ENCODE measurements at places on chromosomes 4 and X.

DNA sequence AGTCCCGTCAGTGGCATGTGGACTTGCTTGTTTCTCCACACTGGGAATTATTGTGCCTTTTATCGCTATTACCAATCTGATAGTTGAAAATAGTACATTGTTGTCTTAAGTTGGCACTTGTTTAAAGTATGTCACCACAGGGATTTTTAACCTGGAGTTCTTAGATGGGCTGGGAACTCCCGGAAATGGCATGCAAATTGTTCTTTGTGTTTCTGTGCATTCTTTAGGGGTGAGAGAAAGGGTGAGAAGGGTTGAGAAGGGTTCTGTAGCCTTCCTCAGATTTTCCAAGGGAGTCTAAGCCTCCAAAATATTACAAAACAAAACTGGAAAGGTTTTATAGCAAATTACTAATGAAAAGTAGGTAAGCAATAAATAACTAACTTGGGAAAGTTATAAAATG lies 176.9 kb downstream of the ZIC3 start:
- DNase-seq, result no peak

- DNase-seq, result no peak
Observed at GRCh38 chr4:152723236-152723635, 43.4 kb upstream of the TMEM154 start.

GRCh38 chr4:88283661-88284438 lies 511 bp downstream of the PPM1K start:
- no peak for DNase-seq

DNA sequence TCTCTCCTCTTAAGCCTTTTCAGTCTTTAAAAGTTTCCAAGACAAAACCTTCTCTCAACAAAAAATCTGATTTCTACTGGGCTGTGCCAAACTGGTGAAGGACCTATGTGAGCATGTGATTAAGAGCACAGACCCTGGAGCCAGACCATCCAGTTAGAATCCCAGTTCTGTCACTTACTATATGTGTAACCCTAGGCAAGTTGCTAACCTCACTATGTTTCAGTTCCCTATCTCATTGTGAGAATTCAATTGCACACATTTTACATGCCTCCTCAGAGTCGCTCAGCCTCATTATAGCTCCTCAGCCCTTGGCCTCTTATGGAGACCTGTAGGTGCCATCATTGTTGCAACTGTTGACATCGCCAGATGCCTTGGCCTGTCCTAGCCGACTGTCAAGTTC lies 54.1 kb upstream of the VEGFD start:
- no peak for DNase-seq

GRCh38 chrX:17433965-17434364 lies 59.0 kb downstream of the NHS start:
- no peak for DNase-seq

- no peak for DNase-seq
Observed at GRCh38 chr4:118772081-118772766, 63.7 kb downstream of the SEC24D start.

GRCh38 chr4:138329506-138330070 lies 87.4 kb upstream of the SLC7A11 start:
- DNase-seq, result no peak

DNA sequence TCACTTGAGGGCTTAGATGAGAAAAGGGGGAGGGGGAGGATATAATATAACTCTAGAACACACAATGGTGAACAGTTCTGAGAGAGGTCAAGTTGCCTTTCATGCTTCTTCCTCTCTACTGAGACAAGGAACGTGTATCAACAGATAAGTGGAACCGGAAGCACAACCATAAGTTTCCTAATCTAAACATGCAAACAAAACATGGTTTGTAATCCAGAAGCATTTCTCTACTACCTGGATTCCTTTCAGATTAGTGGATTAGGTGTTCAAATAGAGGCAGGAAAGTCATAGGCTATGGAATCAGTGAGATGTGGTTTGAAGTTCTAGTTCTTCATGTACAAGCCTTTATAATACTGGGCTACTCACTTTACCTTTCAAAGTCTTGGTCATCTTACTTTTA lies 460.6 kb downstream of the IDS start:
- DNase-seq, result no peak

DNA sequence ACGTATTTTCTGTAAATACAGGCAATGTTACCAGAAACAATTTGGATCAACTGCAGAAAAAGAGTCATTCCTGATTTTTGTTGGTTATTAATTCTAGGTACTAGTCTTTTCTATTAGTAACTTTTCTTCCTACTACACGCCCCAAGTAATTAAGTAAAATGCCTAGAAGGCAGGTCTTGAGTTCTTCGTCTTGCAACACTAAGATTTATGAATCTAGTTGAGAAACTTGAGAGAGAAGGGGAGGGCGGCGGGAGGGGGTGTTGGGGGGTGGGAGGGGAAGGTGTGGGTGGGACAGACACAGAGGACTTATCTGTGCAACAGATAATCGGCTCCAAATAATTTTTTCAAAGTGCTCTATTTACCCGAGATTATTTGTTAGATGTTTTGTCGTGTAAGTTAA lies 3.0 kb downstream of the RAP2C start:
- no peak for DNase-seq

GRCh38 chrX:148069759-148070503 lies 88.8 kb downstream of the FMR1NB start:
- DNase-seq, result no peak

- DNase-seq, result no peak
Observed at GRCh38 chr4:54513204-54513603, 144.6 kb upstream of the KIT start.

GRCh38 chr4:14908635-14909034 lies 93.6 kb upstream of the CPEB2 start:
- DNase-seq, result no peak

- no peak for DNase-seq
Observed at GRCh38 chr4:177047070-177047850, 254.5 kb upstream of the VEGFC start.

GRCh38 chr4:8188743-8189550 lies 10.1 kb upstream of the SH3TC1 start:
- no peak for DNase-seq

DNA sequence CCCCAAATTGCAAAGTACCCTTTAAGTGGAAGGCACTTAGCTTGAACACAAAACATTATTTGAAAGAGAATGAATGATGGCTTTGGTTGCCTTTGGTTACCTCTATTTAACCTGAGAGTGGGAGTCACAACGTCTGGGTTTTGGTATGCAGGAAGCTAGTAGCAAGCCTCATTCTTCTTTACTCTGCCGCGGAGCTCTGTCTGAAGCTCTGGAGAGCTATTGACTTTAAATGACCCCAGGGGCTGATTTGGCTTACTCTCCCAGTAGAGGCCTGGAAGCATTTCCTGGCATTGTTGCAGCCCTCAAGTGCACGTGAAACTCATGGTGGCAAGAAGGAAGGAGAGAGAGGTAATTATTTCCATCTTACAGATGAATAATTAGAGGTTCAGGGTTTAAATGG lies 81.8 kb upstream of the MAGEA4 start:
- no peak for DNase-seq

DNA sequence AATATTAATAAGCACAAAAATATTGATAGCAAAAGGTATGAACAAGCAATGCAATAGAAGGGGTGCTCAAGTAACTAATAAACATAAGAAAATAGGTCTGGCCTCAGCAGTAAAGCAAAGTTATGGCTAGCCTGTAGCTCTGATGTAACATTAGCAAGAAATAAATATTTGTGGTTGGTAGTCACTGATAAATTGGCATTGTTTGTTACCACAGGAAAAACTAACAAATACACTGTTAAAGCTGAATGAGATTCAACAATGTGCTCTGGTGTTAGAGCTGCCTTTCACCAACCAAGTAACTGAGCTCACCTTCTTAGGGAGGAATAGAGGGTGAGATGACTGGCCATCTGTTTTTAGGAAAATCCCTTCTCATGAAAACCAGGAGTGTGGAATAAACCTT lies 71.4 kb downstream of the AREG start:
- DNase-seq, result no peak

GRCh38 chr4:188892837-188893236 lies 753.6 kb downstream of the TRIML1 start:
- DNase-seq, result no peak

GRCh38 chr4:154622598-154622997 lies 10.1 kb upstream of the FGG start:
- no peak for DNase-seq

DNA sequence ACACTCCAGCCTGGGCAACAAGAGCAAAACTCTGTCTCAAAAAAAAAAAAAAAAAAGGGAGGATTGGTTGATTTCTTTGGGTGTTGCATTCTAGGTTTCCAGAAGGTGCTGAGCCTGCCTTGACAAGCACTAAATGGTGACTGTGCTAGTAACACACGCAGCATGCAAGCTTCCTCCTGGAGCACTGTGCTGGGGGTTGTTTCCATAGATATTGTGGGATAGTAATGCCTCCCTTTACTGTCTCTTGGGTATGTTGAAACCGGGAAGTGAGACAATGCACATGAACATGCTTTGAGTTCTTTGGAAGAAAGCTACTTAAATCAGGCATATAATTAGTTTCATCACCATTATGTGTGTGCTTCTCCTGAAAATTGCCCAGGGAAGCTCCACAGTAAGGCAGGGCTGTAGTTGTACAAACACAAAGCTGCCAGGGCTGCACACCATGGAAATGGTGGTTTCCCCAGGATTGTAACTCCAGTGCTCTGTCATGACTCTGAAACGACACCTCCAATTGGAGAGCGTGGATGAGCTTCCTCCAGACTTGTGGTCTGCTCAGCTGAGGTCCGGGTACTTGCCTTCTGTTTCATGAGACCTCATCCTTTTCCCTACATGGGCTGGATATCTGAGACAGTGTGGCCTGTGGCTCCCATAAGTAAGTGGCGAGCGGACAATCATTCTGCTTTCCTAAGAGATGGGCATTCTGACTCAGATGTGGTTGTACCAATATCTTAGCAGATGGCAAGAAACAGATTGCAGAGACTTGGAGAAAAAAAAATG lies 31.5 kb upstream of the STOX2 start:
- DNase-seq, result no peak

GRCh38 chr4:143185253-143186107 lies 763 bp downstream of the USP38 start:
- DNase-seq, result no peak

DNA sequence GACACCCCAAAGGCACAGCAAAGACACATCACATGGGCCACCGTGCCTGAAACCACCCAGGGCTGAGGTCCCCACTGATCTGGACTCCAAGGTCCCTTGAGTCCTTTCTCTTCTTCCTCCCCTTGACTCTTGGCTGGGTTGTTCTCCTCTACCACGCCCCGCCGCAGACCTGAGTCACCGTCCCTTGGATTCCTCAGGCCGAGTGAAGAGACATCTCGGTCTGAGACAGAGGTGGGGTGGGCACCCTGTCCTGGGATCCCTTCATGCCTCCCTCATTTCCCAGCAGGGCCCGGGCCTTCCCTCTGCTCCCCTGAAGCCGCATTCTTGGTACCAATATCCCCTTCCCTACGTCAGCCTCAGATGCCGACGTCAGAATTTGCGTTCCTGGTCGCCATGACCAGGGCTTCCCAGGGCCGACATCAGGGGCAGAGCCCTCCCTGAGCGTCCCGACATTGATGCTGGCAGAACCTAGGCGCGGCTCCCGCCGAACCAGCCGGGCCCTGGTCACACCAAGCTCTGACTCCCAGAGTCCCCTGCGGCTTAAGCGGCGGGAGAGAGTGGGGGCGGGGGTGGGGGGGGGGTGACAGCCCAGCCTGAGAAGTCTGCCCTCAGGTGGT lies 498 bp downstream of the MAGEA10 start:
- DNase-seq, result no peak

- DNase-seq, result no peak
Observed at GRCh38 chr4:138669479-138670315, 345.9 kb upstream of the NOCT start.

GRCh38 chr4:169070895-169071218 lies 60.8 kb upstream of the CBR4 start:
- DNase-seq, result no peak

GRCh38 chr4:110106931-110107296 lies 91.5 kb downstream of the ELOVL6 start:
- DNase-seq, result no peak

- DNase-seq, result no peak
Observed at GRCh38 chrX:29012867-29013266, 425.6 kb downstream of the IL1RAPL1 start.

DNA sequence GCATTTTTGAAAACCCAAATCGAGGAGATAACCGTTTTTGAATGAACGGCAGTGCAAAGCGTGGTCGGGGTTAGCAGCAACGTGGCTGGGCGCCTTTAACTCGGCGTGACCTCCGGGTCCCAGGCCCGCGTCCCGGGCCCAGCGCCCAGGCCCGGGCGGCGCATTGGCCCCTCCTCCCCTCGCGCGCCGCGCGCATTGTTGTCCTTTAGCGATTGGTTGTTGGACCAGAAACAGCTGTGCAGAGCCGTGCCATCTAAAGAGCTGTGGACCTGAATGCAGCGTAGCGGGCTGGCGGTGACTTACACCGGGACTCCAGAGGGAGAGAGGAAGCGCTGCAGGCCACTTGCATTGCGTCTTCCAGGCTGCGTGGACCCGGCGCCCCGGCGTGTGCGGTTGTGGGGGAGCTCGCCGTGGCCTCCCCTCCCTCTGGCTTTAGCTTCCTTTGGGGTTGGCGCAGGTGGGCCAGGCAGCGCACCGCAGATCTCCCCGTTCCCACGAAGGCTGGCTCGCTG lies at the start of gene STOX2:
STOX2 (plus strand) TSS at position 227 of the 512 bp plus-strand sequence. CDS start 1,484 bp downstream, outside the sequence.
- no peak for DNase-seq

GRCh38 chr4:129378364-129378763 lies 282.4 kb downstream of the C4orf33 start:
- DNase-seq, result no peak

DNA sequence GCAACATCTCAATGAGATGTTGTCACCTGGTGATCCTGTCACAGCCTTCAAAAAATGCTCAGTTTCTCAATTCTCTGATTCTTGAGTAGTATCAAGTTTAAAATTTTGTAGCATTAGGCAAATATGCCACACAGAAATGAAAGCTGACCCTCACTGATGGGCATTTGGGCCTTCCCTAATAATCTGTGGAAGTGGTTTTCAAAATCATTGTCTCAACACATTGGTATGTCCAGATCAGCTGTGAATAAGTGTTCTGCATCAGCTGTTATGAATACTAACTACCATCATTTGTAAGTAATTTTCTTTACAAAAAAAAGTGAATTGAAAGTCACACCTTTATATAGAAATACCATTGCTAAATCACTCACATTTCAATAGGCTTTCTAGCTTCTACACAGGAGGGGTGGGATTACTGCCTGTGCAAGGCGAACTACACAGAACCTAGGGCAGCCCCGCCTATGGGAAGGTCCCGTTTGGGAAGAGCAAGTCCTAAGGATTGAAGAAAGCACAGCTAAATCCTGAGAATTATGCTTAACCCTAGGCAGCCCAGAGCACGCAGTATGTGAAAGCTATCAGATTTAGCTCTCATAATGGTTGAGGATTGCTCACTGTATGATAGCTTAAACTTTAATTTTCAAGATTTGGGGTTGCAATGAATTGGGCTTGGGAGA lies 73.4 kb downstream of the GPC3 start:
- no peak for DNase-seq

GRCh38 chr4:43369036-43369594 lies 476.6 kb downstream of the GRXCR1 start:
- DNase-seq, result no peak

DNA sequence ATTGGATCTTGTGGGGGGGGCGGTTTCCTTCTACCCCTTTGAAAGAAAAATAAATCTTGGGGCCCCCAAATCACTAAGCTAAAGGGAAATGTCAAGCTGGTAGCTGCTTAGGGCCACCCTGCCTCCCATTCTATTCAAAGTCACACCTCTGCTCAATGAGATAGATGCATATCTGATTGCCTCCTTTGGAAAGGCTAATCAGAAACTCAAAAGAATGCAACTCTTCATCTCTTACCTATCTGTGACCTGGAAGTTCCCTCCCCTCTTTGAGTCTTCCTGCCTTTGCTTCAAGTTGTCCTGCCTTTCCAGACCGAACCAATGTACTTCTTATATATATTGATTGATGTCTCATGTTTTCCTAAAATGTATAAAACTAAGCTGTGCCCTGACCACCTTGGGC lies 7.0 kb downstream of the C4orf51 start:
- no peak for DNase-seq

Data from NCI-H2081 treated with DMSO at 0.1 percent for 48 hours (cell line).